Stimulated activated CD8-positive, alpha-beta memory T cell treated with anti-CD3 and anti-CD28 coated beads, Interleukin-4, amount 100 ng/mL, for 4 hours (primary cell): ENCODE measurements at places on chromosomes 4 and X.

DNA sequence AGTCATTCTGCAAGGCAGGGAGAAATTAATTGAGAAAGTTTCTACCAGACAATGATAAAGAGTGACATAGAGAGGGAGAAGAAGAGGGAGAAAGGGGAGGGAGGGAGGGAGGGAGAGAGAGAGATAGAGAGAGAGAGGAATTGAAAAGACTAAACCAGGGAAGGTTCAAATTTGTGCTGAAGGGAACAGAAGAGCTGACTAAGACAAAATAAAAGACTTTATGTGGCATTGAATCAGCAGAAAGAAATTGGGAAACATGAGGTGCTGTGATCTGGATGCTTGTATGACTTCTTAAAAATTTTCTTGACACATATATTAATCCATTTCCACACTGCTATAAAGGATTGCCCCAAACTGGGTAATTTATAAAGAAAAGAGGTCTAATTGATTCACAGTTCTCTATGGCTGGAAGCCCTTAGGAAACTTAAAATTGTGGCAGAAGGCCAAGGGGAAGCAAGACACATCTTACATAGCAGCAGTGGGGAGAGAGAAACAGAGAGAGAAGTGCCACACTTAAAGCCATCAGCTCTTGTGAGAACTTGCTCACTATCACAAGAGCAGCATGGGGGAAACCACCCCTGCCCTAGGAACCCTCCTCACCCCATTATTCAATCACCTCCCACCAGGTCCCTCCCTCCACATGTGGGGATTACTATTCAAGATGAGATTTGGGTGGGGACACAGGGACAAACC, 13.5 kb upstream of the CXCL6 start:
- no peak for DNase-seq

- DNase-seq: peak; percentile 59
These were observed 339.8 kb upstream of the GATB start for GRCh38 chr4:152100379-152101201.

DNA sequence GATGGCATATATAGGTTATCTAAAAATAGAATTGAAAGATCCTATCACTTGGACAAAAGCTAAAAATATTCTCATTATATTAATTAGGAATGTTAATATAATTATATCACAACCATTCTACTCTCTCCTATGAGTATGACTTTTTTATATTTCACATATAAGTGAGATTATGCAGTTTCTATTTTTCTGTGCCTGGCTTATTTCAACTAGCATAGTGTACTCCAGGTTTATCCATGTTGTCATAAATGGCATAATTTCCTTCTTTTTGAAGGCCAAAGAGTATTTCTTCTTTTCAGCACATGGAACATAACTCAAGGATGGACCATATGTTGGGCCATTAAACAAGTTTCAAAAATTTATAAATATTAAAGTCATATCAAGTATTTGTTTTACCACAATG, 421.2 kb upstream of the CTSO start:
- DNase-seq: no peak

DNA sequence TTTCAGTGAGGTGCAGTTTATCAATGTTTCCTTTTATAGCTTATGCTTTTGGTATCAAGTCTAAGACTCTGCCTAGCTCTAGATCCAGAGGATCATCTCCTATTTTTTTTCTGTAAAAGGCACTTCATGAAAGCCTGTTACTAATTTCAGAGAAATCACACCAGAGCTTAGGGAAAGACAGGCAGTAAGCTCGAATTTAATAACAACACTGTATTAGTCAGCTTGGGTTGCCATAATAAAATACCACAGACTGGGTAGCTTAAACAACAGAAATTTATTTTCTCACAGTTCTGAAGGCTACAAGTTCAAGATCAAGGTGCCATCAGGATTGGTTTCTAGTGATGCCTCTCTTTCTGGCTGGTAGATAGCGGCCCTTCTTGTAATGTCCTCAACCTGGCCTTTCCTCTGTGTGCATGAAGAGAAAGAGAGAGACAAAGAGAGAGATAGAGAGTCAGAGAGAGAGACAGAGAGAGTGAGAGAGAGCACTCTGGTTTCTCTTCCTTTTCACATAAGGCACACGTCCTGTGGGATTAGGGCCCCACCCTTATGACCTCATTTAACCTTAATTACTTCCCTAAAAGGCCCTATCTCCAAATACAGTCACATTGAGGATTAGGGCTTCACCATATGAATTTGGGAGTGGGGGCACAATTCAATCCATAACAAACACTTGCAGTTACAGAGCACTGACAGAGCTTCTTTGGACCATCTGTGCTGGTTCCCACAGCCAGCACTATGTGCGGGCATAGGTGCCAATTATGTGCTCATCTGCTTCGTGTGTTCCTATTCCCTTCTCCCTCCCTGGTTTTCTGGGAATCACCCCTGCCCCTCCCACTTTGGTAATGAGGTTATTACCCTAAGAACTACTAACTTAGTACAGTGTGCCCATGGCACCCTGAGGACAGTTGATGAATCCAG, 114.8 kb upstream of the MED14 start:
- DNase-seq: no peak

DNA sequence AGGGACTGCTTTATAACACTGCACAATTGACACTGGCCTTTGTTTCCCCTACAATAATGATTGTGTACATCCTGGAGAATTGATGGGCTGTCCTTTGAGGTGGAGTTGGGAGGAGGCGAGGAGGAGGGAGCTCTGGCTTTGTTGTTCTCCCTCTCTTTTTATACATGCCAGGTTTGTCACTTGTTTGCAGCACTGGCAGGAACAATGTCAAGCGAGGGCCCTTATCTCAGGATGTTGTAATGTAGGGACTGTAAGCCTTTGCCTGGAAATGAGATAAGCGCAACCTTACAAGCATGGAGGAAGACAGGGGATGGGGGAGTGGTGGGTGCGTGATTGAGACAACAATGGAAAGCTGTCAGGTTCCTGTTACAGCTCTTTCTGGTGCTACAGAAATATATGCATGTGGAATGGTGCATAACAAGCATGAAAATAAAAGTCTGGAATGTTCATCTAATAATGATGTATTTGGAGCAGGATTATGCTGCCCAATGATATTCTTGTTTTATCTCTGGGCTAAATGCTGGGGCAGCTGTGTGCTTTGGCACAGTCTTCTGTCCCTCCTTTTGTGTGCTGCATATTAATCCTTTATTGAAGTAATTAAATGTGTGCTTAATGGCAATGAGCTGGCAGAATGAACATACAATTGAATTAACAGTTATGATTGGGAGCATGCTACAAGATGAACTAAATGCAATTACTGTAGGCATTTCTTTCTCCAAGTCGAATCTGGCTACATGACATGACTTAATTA, 294.4 kb downstream of the GPAT3 start:
- DNase-seq: no peak

DNA sequence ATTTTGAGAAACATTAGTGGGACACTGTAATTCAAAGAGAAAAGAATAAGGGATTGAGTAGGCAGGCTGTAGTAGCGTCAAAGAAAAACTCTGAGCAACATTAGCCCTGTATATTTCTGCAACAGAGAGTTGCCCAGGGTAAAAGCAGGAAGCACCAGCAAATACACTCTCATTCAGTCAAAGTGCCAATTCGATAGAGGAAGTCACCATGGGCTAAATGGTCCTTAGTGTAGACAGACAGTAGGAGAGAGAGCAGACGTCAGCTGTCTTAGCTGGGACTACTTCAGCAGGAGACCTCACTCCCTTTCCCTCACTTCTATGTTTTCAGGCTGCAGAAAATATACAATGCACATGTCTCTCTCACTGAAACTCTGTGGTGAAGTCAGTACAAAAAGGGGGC, 2073.8 kb upstream of the TENM3 start:
- DNase-seq: no peak

- no peak for DNase-seq
These were observed 45.3 kb upstream of the PJA1 start for GRCh38 chrX:69210581-69210980.

DNA sequence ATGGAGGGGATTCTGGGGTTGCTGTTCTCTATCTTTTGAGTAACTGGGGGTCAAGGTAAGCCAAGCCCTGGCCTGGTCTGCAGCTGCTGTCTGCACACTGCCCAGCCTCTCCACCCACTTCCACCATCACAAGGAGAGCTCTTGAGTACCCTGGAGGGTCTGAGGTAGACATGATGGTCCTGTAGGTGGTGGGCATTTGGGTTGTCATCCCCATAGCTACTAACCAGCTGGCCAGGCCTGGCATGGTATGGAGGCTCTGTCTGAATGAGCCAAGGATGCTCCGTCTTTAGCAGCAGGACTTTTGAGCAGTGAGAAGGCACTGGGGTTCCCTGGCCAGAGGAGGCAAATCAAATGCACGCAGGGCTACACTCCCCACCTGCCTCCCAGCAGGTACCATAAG, 82.7 kb downstream of the NHSL2 start:
- no peak for DNase-seq

DNA sequence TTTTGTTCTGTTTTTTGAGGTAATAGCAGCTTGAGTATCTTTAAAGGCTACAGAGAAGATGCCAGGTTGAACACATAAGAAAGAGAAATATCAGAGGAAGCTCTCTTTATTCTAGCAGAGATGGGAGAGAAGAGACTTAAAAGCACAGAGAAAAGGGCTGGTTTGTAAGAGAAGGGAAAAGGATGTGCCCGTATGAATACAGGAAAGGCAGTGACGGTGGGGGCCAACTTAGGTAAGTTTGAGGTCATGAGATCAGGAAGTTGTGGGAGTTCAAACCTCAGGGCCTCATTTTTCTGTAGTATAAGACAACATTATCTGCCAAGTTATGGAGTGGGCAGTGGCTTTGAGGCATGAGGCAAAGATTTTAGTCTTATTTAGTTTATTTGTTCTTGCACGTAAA, 121.3 kb upstream of the S100G start:
- DNase-seq: no peak

DNA sequence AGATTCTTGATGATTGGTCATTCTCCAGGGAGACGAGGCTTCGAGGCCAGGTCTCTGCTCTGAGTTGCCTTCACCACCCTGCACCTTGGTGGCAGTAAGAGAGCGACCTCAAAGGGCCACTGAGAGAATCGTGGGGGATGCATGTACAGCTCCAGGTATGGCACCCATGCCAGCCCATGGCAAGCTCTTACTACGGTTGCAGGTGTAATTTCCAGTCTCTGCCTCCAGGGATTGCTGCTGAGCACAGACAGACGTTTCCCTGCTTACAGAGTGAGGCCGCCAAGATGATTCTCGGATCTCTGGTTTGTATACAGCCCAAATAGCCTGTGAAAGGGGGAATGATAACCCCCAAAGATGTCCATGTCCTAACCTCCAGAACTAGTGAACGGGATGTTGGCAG, 16.3 kb upstream of the DRD5 start:
- no peak for DNase-seq

DNA sequence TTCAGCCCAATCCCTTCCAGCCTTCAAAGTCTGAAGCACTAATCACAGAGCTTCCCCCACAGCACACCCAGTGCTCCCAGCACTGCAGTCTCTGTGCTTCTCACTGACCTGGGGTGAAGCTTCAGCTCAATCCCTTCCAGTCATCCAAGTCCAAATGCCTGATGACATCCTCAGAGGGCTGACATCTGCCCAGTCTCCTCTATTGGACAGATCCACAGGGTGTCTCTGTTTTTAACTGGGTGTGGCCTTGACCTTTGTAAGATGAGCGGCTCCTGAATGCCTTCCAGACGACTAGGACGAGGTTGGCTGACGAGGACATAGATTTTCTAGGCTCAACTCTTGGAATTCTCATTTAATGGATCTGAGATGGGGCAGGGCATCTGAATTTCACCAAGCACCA, 7.6 kb upstream of the SLC2A9 start:
- DNase-seq: no peak

- DNase-seq: no peak
These were observed 67.3 kb upstream of the VBP1 start for GRCh38 chrX:155148724-155149537.

- no peak for DNase-seq
These were observed 812 bp upstream of the KDM6A start for GRCh38 chrX:44871931-44872820.

- no peak for DNase-seq
These were observed 29.5 kb upstream of the MTNR1A start for GRCh38 chr4:186584912-186585311.

GRCh38 chr4:150743564-150744342, 161.8 kb downstream of the MAB21L2 start:
- no peak for DNase-seq

DNA sequence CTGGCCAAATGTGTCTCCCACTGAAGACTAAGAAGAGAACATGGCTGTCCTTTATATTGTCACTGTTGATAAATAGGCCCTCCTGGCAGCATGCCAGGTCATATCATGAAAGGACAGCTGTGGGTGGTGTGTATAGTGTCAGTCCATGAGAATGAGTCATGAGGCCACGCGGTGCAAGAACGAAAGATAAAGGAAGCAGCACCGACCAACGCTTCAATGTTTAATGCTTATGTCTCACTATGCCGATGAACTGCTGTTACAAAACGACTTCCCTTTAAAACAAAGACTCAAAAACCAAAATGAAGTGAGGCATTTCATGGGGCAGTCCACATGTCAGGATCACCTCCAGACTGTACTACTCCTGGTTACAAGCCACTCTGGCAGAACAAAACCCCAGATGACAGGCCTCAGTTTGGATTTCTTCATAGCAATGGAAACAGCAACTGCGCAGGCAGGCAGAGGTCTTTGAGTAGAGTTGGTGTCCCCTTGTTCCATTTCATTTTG, 5.2 kb upstream of the TCEANC start:
- peak; percentile 26 for DNase-seq

- peak; percentile 28 for DNase-seq
These were observed 50.8 kb upstream of the TRIM2 start for GRCh38 chr4:153153339-153153871.

DNA sequence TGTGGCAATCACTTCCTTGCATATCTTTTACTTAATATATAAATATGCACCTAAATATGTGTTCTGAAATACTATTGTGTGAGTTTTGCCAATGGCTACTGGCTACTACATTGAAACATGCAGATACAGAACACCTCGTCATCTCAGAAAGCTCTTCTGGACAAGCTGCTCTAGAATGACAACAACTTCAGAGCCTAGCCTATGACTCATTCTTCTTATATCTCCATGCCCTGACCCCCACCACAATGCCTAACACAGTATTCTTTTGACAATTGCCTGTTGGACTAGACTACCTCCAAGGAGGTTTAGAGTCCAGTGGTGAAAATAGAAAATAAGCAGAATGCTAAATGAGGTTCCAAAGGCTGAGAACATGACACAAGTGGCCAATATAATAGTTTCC, 17.6 kb upstream of the DMP1 start:
- no peak for DNase-seq

DNA sequence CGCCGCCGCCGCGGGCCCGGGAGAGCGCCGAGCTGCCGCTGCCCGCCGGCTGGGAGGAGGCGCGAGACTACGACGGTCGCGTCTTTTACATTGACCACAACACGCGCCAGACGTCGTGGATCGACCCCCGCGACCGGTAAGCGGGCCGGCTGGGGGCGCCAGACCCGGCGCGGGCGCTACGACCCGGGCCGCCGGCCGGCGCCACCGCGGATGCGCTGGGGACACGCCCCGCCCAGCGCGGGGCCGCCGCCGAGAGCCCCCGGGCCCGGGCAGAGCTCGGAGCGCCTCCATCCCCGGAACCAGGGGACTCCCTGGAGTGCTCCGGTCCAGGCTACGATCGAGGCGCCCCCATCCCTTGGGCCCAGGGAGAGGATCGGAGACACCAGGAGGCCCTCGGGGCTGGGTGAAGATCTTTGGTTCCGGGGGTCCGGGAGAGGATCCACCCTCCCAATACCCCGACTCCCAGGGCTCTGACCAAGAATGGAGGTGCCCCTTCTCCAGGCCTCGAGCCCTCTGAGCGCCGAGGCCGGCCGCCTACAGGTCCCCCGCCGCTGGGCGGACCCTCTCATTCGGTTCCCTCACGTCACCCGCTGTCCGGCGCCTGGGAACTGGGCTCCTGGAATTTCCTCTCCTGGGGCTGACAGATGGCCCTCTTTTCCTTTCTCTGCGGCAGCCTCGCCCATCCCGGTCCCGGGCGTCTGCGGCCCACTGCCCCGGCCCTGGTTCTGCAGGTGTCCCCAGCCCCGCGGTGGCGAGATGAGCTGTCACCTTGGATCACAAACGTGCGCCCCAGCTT, 48.8 kb downstream of the CLDN34 start:
- no peak for DNase-seq
